ENCODE measurements at places on chromosomes 1 and 21.

GRCh38 chr1:81682490-81682889 is 118.2 kb upstream of the ADGRL2 start:
- DNase-seq, result no peak

- DNase-seq, result no peak
Measured at GRCh38 chr21:31900121-31900895, 27.5 kb downstream of the HUNK start.

GRCh38 chr1:109466452-109467300 is at the start of gene SYPL2:
SYPL2 (plus strand) TSS chr1:109466546; CDS start chr1:109466844, 298 bp downstream.
- DNase-seq, result no peak

DNA sequence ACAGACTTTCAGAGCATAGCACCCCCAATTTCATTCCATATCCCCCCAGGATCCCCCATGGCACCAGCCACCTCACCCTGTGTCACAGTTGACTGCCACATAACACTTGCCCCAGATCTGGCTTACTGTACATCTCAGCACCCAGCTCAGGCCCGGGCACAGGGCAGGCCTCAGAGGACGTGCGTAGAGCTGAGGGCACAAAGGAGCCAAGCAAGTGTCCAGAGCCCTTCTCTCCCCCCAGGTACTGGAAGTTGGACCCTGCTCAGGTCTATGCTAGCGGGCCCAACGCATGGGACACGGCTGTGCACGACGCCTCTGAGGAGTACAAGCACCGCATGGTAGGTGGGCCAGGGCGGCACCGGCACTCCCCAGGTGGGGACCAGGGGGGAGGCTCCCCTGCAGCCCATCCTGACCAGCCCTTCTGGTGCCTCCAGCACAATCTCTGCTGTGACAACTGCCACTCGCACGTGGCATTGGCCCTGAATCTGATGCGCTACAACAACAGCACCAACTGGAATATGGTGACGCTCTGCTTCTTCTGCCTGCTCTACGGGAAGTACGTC is 8.0 kb upstream of the SYTL1 start:
- DNase-seq, result no peak

GRCh38 chr1:185015631-185016030 is 29.7 kb upstream of the RNF2 start:
- DNase-seq, result no peak

GRCh38 chr1:109969146-109969829 is 15.3 kb upstream of the AHCYL1 start:
- DNase-seq, result no peak

GRCh38 chr1:41444785-41445184 is 39.7 kb downstream of the EDN2 start:
- DNase-seq, result no peak

GRCh38 chr1:63368131-63368530 is 704 bp downstream of the ALG6 start:
- DNase-seq, result no peak

DNA sequence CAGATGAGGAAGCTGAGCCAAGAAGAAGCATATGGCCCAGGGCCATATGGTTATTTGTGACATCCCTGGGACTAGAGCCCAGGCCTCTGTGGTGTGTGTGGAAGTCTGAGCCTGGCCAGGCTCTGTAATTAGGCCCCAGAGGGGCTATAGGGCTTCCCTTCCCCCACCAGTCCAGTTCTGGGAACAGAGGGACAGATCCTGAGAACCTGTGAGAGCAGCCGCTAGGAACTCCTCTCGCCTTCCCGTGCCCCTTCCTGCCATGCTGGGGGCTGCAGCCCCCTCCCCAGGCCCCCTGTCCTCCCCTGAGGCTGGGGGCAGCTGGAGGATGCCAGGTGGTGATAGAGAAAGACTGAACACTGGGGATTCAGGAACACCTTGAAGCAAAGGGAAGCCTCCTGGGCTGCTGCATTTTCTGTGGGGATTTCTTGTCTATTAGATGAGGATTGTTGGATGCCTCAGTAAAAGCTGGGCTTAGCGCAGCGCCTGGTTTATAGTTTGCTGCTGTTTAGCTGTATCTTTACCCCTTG is 33.3 kb downstream of the COQ8A start:
- no peak for DNase-seq

DNA sequence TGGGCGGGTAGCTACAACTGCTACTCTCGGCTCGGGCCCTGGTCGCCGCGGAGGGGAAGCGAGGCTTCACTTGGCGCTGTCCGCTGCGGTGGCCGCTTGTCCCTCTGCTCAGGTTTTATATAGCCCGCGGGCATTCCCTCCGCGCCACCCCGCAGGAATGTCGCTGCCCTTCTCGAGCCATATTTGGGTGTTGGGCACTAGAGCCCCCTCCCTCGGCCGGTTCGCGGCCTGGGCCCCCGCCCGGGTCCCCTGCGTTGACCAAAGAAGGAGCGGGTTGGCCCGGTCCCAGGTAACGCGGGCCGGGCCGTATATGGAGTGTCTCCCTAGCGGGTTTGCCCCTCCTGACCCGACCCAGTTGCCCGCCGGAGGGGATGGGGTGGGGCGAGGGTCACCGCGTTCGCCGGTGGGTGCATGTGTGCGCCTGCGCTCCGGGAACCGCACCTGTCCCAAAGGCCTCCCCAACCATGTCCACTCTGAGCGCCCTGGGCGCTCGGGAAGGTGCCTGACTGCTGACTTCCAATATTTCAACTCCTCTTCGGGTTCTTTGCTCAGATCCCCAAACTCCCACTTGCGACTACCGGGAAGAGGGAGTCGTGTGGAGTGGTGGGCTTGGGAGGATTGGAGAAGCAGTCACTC is at the start of gene ACTA1:
ACTA1 (minus strand) TSS at position 90 of the 636 bp plus-strand sequence. CDS start 979 bp downstream, outside the sequence.
- no peak for DNase-seq

DNA sequence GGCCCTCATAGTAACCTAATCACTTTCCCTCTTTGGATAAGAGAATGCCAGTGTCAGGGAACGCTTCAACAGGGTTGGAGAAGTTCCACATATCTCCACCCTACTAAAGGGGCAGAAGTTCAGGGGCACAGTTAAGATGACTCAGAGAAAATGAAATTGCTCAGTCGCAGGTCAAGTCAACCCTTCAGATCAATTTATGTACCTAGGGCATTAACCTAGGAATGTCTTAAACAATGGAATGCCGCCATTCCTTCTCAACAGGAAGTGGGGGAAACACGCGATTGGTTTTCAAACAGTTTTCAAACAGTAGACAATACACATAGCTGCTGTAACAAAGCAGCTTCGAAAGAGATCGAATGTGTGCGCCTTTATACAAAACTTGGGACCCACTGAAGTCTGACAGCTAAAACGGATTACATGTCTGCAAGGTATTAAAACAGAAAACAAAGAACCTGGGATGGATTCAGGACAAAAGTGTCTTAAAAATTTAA is 897 bp downstream of the SLC25A24 start:
- DNase-seq, result no peak

GRCh38 chr1:115649964-115650363 is 8.2 kb downstream of the VANGL1 start:
- DNase-seq, result no peak

DNA sequence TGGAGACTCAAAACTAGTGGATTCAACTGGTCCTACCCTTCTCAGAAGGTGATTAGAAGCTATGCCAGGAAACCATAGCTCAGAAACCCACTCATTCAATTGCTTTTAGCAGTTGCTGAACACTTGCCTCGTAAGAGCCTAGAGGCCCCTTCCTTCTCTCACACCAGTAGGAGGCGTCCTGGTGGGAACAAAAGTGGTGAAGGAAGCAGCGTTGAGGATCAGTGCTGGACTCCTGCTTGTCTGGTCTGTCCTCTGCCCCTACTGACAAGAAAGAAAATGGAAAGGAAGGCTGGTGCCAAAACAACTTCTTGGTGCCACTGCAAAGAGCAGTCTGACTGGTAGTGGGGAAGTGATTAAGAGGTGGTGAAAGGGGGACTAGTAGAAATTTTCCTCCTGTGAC is 269.7 kb downstream of the LMO4 start:
- DNase-seq, result no peak

DNA sequence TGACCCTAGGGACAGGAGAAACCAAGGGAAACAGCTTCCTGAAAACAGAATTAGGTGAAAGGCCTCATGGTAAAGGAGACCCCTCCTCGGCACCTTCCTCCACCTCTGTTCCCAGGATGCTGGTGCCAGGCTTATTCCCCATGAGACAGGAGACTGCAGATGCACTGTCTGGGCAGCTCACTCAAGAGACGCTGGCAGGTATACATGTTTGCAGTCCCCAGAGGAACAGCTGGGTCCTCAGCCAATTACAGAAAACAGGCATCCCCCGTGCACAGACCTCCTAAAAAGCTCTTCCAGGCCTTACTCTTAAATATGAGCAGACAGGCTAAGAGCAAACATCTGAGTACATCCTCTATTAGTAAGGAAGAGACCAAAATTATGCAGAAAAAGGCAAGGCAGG is 6.5 kb downstream of the CCSAP start:
- DNase-seq, result no peak

GRCh38 chr1:246925997-246926626 is 5.6 kb downstream of the AHCTF1 start:
- no peak for DNase-seq

GRCh38 chr1:20184481-20184900 is 1.4 kb upstream of the UBXN10 start:
- DNase-seq, result no peak

GRCh38 chr1:7408771-7409150 is 362.3 kb upstream of the VAMP3 start:
- DNase-seq, result no peak

GRCh38 chr1:216310776-216311175 is 112.5 kb downstream of the USH2A start:
- DNase-seq, result no peak

GRCh38 chr1:210299501-210299900 is 29.2 kb upstream of the HHAT start:
- no peak for DNase-seq

DNA sequence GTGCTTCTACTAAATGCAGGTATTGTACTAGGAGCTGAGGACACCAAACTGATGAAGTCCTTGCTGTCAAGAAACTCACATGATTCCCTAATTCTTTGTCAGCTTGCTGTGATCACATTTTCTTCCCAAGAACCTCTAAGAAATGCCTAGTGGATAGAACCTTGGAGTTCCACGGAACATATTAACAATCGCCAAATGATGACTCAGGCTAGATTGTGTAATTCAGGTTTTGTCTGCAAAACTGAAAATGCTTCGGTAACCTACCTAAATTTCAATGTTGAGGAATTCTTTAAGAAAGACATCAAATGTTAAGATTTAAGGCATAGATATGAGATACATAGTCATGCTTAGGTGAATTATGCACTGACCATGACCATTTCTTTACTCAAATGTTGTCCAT is 1.7 kb upstream of the GADD45A start:
- no peak for DNase-seq

DNA sequence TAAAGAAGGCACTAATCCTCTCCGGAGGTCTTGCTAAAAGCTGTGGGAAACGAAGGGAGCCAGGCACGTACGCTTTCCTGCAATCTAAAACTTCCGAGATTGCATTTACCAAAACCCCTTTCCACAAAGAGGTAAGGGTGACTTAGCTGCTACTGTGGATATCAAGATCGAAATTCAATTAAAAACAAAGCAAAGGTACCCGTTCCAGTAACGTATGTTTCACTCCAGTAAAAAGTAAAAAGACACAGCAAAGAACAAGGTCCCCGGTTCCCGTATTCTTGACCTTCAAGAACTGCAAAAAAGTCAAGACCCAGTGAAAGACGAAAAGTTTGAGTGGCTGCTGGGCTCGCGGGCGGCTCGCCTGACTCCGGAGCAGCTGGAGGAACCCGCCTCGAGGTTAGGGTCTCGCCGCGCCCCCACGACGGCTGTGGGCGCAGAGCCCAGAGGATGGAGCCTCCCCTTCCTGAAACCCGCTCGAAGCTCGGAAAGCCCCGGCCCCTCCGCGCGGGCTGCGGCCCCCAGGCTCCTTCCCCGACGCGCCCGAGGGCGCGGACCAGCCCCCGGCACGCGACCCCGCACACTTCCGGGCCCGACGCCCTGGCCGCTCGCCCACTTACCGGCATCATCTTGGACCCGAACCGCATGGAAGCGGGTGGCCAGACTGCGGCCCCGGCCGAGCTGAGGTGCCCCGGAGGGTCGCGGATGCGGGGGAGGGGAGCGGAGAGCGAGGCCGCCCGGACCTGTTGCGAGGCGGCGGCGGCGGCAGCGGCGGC is 524 bp downstream of the TP53BP2 start:
- DNase-seq, result peak; percentile 46

GRCh38 chr1:180935326-180936109 is 22.8 kb downstream of the KIAA1614 start:
- DNase-seq, result no peak

- DNase-seq, result no peak
Measured at GRCh38 chr21:16797540-16797939, 715.3 kb upstream of the CXADR start.

GRCh38 chr1:18175530-18176377 is 68.2 kb downstream of the IGSF21 start:
- no peak for DNase-seq

DNA sequence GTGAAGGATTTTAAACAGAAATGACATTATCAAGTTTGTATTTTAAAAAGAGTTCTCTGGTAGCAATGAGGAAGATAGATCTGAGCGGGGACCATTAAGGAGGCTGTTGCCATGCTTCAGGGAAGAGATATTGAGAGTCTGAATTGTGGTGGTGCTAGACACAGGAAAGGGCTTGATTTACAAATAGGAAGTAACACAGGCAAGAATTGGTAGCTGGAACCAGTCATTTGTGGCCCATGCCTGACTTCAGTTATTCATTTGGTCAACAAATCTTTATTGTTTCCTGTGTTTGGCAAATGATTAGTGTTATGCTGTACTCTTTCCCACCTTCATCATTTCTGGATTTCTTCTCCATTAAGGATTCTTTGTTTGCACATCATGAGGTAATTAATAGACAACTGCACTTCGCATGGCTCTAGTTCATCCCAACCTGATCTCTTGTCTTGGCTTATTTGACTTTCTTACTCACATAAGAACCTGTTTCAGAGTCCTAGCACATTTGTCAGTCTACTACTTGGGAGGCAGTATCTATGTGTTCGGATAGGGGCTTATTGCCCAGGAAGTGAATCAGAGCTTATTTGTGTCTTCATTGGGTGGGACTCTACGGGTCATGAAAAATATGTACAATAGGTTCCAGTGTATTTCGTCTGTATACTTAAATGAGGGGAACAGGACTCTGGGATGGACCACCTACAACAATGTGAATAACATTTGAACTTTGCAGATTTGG is 32.3 kb downstream of the EEIG2 start:
- DNase-seq, result peak; percentile 53

GRCh38 chr1:14815175-14815877 is 216.8 kb downstream of the KAZN start:
- no peak for DNase-seq

DNA sequence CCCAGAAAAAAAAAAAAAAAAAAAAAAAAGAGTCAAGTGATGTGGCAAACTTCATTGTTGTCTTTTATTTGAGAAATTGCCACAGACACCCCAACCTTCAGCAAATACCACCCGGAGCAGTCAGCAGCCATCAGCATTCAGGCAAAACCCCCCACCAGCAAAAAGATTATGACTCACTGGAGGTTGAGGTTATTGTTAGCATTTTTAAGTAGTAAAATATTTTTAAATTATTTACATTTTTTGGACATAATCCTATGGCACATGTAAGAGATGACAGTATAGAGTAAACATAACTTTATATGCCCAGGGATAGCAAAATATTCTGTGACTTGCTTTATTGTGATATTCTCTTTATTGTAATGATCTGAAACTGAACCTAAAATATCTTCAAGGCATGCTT is 95.6 kb downstream of the CENPF start:
- no peak for DNase-seq

Data from CD4-positive, alpha-beta T cell treated with Interleukin-4 for 4 hours (primary cell).